Jurkat, Clone E6-1 (cell line): ENCODE measurements at places on chromosomes 3 and 15.

DNA sequence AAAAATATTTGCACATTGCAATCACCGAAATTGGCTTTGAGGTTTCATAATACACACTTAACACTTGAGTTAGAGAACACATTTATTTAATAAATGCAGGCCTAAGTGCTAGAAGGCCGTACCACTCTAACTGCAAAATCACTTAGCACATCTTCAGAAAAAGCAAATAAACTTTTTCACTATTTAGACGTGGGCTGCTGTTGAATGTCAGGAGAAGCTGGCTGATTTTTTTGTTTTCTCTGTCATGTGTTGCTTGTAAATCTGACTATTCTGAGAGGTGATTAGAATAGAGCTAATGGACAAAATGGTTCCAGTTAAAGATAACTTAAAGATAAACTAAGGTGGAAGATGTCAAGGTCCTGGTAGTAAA is 265.1 kb downstream of the FOXP1 start:
- DNase-seq = no peak

DNA sequence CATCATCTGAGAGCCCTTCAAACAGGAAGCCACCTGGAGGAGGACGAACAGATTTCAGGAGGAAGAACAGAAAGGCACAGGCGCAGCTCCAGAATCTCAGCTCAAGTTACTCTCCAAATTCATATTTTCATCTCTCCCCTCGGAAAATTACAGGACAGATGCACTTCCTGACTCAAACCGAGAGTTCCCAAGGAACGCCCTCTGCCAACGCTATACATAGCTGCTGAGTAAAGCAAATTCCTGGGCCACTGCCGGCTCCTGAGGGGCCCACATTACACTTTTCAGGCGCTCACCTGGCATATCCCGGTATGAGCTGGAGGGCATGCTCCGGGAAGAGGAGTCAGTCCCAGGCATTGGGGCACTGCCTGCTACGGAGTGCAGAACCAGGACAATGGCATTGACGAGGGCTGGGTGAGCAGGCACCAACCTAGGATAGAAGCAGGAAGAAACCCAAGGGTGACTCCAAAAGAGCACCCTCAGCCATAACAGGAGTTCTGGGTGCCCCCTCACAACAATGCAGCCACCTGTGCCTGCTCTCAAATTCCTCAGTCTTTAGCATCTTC is 11.2 kb downstream of the UBL7 start:
- no peak for DNase-seq

GRCh38 chr3:149667576-149667975 is 9.8 kb upstream of the WWTR1 start:
- no peak for DNase-seq

DNA sequence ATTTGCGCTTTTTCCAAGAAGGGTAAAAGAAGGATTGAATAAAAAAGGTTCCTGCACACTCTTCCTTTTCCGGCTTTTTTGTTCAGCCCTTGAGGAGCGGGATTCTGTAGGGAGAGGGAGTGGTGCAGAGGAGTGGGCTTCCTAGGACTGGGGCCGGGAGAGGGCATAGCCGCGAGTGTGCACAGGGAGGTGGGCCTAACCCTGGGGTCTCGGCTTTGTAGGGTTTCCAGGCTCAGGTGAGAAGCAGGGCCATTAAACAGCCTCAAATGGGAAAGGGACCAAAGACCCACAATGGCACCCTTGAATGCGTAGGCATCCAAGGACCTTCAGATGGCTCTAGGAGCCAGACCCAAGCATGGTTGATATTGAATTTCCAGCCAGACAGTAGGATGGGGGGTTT is 35.4 kb upstream of the RAB6B start:
- DNase-seq = no peak

- no peak for DNase-seq
These were observed 7.2 kb upstream of the BNIP2 start for GRCh38 chr15:59696332-59696731.

DNA sequence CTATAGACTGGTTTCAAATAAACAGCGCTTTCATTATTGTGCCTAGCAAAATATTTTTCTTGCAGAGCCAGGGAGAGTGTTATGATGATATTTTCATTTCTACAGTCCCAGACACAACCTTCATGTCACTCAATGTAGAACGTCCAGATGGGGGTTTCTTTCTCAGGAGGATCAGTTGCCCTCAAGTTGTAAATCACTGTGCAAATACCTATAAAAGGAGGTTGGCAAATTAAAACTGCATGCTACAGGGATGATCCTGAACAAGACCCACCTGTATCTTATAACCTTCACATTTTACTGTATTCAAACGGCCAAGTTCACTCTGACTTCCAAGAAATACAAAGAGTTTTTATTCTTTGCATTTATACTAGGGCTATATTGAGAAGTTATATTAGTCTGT is 486.0 kb downstream of the EDEM1 start:
- no peak for DNase-seq

DNA sequence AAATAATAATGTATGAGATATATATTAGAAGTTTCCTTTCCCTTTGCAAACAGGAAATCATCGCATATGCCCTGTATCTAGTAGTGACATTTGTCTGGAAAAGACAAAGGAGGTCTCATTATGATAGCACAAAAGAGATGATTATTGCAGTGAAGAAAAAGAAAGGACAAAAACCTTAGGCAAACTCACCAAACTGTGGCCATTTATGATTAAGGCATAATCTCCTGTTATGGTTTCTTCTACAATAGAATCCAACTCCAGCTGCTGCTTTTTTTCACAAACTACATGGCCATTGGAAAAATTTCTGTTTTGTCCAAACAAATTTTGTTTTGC is 218.2 kb downstream of the ATP8B4 start:
- no peak for DNase-seq
